GM10248 (cell line): ENCODE measurements at places on chromosomes 2 and 18.

DNA sequence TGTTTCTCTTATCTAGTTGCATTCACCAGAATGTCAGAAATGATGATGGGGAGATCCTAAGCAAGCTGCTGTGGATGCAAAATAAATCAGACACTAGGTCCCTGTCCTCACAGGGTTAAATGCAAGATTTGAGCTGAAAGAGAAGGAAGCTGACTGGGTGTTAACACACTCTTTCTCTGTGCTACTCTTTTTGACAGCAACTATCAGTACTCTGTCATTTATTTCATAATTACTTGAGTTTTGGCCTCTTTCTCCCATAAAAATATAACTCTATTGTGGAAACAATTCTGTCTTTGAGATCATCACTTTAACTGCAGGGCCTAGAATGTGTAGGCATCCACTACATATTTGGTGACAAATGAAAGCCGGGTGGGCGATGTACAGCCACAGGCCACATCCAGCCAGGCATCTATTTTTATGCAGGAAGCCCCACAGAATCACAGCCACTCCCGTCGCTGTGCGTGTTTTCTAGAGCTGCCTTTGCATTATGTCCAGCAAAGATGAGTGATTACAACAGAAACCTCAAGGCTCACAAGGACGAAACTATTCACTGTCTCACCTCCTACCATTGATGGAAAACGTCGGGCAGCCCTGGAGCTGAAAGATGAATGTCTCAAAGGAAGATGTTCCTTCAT, 849.0 kb downstream of the RNF144A start:
- DNase-seq: no peak

GRCh38 chr2:132929786-132930185, 259.8 kb upstream of the LYPD1 start:
- no peak for DNase-seq

GRCh38 chr2:60867848-60868247, 13.5 kb upstream of the REL start:
- DNase-seq: no peak

DNA sequence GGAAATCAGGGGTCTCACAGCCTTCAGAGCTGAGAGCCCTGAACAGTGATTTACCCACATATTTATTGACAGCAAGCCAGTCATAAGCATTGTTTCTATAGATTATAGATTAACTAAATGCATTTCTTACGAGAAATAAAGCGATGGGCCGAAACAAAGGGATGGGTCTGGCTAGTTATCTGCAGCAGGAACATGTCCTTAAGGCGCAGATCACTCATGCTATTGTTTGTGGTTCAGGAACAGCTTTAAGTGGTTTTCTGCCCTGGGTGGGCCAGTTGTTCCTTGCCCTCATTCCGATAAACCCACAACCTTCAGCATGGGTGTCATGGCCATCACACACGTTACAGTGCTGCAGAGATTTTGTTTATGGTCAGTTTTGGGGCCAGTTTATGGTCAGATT, 36.4 kb downstream of the TANC1 start:
- DNase-seq: no peak

- DNase-seq: no peak
Measured at GRCh38 chr2:620004-620403, 57.2 kb downstream of the TMEM18 start.
